ENCODE measurements at places on chromosomes 2 and 18.

- DNase-seq, result no peak
These were observed 63.6 kb downstream of the CERS6 start for GRCh38 chr2:168519534-168520308.

DNA sequence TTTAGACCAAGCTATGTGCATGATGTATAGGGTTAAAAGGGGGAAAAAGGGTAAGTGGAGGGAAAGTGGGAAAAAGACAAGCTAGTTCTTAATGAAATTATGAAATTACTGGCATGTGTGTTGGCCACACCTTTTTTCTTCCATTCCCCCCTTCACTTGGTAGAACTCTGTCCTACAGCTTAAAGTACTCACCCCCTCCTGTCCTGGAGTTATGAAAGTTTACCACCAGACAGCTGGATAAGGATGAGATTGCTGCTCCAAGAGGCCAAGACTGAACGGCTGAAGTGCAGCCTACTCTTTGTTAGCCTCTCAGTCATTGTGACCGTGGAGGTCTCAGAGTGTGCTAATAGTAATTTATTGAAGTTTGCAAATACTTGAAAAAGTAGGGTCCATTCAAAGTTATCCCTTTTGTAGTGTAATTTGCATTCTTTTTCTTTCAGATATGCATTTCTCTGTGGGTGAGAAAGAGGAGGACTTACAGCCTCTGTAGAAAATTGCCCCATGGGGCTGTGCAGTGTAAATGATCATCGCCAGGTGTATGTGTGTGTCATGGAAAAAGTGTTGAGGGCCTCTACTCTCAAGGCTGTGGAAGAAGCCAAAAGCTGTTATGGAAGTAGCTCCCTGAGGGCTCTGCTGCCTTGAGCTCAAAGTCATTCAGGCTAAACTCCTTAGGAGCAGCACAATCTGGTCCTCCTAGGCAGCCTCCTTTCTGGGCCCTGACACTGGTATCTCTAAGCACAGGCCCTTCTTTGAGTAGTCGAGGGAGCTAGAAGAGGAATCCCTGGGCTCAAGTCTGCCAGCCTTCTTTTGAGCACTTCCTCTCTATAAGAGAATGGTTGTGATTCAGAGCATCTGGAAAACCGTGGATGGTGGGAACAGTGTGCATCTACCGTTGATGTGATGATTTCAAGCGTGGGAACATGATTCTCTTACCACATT, 46.2 kb downstream of the LHCGR start:
- DNase-seq, result no peak

GRCh38 chr2:231009236-231009919, 13.5 kb downstream of the SPATA3 start:
- peak; percentile 6 for DNase-seq

- no peak for DNase-seq
These were observed 321.7 kb upstream of the THSD7B start for GRCh38 chr2:136443661-136444060.

GRCh38 chr18:23640052-23640451, 22.7 kb downstream of the ANKRD29 start:
- no peak for DNase-seq

DNA sequence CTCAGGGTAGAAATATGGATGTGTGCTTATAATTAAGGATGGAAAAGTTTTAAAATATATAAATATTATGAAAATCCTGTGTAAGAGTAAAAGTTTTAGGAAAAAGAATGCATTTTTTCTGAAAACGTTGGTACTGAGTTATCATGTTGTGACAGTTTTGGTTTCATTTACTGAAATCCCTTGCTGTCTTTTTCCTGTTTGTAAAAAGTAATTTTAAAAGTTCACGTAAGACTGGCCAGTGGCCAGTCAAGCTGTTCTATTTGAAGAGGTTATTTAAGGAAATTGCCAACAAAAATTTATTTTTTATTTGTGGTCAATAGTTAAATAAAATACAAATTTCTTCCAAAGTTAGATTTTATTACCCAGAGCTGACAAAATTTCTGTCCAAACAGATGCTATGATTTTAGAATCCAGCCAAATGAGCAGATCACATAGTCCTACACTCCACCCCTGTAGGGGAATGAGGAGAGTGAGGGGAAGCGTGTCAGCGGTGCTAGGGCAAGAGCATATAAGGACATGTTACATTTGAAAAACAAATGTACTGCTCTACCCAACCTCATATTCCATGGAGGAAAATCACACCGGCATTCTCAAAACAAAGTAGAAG, 297.8 kb upstream of the TFPI start:
- no peak for DNase-seq

GRCh38 chr2:195498839-195499490, 158.1 kb upstream of the SLC39A10 start:
- peak; percentile 68 for DNase-seq

GRCh38 chr2:70574618-70575017, 21.0 kb upstream of the TGFA start:
- DNase-seq, result no peak

- DNase-seq, result no peak
These were observed 73.6 kb upstream of the RBM44 start for GRCh38 chr2:237724811-237725478.

DNA sequence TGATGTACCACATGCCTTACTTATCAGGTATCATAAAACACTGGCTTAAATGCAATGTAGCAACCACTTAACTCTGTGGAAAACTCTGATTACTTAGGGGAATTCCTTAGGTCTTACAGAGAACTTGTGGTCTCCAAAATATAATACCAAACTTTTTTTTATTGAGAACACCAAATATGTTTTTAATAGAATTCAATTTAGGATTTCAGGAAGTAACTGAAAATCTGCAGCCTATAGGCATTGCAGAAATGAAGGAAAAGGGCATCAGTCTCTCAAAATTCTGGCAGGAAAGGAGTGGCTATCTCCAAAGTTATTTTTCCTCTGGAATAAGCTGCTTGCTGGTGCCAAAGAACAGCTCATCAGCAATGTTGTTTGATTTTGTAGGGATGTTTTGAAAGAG, 105.3 kb upstream of the UGP2 start:
- peak; percentile 72 for DNase-seq

DNA sequence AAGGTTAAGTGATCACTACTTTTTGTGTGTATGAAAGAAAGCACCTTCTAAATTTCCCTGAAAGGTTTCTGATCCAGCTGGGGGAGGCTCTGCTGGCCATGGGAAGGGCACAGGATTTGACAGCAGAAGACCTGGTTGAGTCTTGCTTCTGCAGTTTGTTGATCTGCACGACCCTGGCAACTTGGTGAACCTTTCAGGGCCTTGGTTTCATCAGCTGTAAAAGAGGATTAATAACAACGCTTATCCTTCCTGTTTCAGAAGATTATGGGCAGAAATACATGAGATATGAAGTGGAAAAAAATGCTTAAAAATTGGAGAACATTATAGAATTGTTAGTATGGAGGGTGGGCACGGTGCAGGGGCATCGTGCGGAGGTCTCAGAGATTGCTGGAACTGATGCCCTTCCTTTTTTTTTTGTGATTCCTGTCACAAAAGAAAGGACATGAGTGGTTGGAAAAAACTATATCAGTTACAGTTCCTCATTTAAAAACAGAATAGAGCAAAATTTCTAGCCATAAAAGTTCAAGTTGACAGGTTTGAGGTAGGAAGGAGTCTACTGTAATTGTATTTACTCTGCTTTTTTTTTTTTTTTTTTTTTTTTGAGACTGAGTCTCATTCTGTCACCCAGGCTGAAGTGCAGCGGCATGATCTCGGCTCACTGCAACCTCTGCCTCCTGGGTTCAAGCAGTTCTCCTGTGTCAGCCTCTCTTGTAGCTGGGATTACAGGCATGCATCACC, 47.4 kb downstream of the MFSD6 start:
- DNase-seq, result no peak

DNA sequence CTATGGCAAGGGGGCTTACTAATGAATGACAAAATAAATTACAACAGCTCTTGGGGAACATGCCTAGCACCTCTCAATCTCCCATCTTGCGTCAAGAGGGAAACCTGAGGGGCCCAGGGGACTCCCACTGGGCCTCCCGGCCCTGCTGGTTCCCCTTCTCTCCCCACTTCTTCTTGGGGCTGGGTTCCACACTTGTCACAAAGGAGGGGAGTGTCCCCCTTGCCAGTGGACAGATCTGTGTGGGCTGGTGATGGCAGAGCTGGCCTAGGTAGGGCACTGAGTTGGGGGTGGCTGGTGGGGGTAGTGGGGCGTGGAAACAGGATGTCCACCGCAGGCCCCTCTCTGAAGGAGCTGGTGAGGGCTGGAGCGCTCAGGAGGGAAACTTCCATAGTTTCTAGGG, 184.0 kb upstream of the HAAO start:
- no peak for DNase-seq

- DNase-seq, result no peak
These were observed 52.1 kb upstream of the LAPTM4A start for GRCh38 chr2:20103530-20103929.

GRCh38 chr2:61984682-61985081, 79.2 kb downstream of the COMMD1 start:
- no peak for DNase-seq

GRCh38 chr2:24315669-24316068, 44.7 kb downstream of the ITSN2 start:
- no peak for DNase-seq

- DNase-seq, result no peak
These were observed 72.1 kb upstream of the ARL5A start for GRCh38 chr2:151900331-151900730.

GRCh38 chr2:11742317-11742701, 4.1 kb upstream of the LPIN1 start:
- DNase-seq, result no peak

GRCh38 chr2:239150125-239151011, 250.5 kb downstream of the HDAC4 start:
- no peak for DNase-seq

DNA sequence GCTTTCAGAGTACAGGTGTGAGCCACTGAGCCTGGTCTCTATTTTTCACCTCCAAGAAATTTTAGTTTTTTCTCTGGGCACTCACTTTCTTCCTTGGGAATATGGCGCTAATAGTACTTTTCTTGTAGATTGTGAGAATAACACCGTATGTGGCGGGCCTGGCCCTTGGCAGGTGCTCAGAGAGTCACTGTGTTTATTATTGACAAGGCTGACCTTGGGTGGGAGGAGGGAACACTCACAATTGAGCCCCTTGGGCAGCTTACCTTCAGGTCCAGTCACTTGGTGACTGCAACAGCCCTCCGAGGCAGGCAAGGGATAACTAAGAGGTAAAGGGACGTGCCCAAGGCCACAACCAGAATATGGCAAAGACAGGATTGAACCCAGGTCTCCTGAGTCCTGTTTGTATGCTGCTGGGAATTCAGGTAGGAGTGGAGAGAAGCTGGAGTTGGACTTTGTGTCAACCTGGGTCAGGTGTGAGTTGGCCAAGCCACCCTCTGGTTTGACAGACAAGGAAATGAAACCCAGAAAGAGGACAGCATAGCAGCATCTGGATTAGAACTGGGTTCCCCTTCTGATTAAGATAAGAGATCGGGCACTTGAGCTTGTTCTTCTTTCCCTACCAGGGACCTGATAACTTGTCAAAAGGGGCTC, 2.8 kb upstream of the STK25 start:
- no peak for DNase-seq

DNA sequence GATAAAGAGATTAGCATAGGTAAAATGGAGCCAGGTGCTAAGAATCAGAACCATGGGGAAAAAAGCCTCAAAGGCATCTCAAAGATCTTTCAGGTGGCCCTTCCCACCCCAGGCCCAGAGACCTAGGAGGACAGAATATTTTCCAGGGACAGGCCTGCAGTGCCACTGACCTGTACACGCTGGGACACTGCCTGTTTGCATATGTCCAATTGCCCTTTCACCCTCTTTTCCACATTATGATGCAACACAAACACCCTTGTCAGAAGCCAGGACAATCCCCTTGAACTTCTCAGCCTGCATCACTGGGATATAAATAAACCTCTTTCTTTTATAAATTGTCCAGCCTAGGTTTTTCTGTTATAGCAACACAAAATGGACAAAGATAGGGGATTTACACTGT, 419.1 kb downstream of the TRIB2 start:
- DNase-seq, result peak; percentile 2

DNA sequence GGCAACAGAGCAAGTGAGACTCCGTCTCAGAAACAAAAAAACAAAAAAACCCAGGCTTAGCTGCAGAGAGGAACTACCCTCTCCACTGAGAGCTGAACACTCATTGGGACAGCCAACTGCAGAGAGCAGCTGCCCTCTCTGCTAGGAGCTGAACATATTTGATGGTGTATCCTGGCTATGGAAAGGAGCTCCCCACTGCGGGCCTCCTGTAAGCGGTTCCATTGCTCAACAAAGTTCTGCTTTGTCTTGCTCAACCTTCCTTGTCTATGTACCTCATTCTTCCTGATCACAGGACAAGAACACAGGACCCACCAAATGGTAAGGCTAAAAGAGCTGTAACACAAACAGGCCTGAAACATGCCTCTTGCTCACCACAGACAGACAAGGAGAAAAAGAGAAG, 246.3 kb upstream of the LRRTM4 start:
- no peak for DNase-seq

DNA sequence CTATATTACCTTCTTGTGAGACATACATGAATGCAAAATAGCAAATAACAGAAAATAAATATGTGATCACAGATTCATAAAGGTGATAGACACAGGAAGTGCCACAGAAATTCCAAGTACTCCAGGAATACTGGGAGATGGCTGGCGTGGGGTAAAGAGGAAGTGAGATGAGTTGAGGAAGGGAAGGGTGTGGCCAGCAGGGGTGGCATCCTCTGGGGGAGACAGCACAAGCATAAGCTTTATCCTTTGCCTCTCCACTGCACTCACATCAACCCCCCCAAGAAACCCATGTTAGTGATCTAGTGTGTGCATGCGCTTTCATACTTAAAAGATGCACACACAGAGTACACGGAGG, 94.8 kb upstream of the B3GNT7 start:
- DNase-seq, result no peak

- DNase-seq, result no peak
These were observed 540.6 kb downstream of the RIT2 start for GRCh38 chr18:42574871-42575270.

DNA sequence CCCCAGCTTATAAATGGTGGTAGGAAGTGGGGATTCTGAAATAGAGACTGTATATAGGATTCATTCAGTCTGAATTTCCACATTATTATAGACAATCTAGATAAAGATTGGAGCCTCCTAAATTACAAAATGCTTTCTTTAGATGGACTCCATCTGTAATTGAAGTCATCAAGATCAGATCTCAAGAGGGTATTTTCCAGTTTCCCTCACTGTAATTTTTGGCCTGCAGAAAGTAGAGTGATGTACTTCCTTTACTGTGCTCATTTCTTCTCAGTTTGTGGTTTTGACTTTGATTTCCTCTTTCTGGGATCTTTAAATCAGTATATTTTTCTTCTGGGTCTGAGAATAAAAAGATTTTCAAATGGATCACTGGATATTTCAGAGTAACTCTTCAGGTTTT, 7.2 kb downstream of the BABAM2 start:
- DNase-seq, result no peak

DNA sequence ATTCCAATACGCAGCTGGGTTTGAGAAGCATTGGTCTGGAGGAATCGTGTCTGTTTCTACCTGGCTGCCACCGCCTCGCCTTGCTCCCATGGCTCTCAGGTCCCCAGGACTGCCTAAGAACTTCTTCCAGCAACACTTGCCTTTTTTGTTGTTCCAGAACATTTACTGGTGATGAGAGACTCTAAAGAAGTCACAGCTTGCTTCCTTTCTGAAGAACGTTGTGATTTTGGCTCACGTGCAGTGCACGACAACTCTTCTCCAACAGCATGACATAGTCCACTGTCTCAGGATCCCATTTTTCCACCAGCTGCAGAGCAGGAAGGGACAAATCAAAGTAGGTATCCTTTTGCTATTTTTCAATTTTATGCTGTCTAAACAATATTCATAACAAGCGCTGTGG, 940.9 kb downstream of the SLC4A3 start:
- no peak for DNase-seq

- no peak for DNase-seq
These were observed 331.7 kb downstream of the GBX2 start for GRCh38 chr2:235836491-235836911.

- DNase-seq, result no peak
These were observed 44.6 kb upstream of the RND3 start for GRCh38 chr2:150532020-150532419.

Measured in fibroblast of lung (primary cell).